ENCODE measurements at places on chromosomes 11 and 22.

GRCh38 chr11:68374531-68374930 is 62.1 kb downstream of the LRP5 start:
- DNase-seq = no peak

- DNase-seq = no peak
Measured at GRCh38 chr11:134751766-134752165, 339.7 kb upstream of the B3GAT1 start.

DNA sequence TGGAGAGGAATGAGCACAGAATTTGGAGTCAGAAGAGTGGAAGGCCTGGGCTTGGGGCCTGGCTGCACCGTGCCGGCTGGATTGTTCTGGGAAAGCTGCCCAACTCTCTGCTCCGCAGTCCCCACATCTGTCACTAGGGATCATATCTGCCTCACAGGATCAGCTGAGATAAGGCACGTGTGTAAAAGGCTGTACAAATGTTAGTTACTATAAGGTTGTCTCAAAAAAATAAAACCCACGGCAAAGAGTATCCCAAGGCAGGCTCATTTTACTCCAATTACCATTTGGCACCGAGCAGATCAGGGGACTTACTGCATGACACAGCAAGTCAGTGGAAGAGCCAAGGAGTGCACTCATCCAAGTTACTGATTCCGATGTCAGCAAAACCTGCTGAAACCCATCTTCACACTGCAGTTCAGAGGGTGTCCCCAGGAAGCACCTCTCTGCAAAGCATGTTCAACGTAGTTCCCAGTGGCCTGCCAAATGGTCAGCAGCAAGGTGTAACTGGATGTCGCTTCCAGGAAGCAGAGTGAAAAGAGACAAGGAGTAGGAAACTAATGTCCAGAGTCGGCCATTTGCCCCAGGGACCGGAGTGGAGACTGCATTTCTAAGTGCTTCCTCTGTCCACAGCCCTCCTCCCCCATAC is 18.1 kb upstream of the MRTFA start:
- no peak for DNase-seq

GRCh38 chr22:49297286-49297870 is 530.3 kb downstream of the BRD1 start:
- DNase-seq = no peak

DNA sequence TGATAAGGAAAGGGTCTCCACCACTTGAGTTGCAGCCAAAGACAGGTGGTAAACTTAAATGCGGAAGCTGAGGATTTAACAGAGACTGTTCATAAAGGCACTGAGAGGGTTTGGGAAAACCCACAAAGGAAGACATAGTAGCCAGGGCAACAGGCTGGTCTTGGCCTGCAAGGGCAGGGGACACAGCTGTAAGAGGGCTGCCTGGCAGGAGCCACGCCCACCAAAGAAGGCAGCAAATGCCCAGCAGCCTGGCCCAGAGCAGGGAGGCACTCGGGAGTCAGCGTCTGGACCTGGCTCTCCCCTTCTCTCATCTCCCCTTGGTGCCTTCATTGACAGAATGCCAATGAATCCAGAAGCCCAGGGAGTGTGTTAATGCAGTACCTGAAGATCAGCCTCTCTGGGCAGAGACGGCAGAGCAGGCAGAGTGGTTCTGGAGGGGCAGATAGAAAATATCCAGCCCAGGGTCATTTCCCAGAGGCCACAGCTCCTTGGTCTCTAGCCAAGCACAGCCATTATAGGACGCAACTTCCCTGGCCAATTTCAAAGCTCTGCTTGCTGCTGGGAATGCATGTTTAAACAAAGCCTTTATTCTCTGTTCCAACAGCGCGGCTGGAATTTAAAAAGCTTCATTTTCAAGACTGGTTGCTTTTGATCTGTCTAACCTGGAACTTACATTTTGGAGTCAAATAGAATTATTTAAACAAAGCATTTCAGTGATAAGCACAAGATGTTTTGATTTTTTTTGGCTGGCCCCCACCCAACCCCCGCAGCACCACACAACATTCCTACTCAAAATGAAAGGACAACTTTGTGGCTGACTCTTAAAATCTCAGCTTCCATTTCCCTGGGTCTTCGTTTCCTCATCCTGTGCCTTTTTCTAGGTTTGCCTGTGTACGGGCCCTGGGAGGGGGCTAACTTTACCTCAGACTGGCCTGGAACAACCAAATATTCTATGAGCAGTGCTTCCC is 125.6 kb upstream of the LMO1 start:
- DNase-seq = no peak

GRCh38 chr11:74221816-74222215 is 50.7 kb downstream of the PPME1 start:
- DNase-seq = no peak

DNA sequence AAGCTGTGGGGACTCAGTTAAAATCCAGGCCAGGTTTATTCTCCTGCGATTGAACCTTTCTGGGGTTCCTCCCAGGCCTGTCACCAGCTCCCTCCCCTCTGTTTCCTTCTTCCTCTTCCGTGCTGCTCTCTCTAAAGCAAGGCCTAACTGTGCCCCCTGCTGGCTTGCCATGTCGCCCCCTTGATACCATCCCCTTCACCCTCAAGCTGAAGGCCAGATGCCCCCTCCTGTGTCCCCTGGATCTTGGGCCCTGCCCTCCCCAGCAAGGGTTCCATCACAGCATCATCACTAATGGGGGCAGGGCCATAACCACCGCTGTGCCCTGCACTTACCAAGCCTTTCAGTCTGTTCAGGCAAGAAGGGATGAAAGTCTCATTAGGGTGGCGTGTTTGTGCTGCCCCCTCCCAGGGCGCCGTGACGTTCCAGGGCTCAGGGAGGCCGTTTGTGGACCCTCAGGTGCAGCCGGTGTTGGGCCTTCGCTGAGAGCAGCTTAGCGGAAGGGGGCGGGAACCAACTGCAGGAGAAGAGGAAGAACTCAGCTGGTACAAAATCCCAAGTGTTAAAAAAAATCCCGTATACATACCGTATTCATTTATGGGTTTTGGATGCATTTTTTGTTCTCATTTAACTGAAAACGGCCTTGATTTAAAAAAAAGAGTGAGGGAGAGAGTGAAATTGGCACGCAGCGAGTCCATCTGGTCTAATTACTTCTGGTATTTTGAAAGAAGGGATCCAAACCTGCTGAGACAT is 69.9 kb downstream of the MPPED1 start:
- DNase-seq = no peak

DNA sequence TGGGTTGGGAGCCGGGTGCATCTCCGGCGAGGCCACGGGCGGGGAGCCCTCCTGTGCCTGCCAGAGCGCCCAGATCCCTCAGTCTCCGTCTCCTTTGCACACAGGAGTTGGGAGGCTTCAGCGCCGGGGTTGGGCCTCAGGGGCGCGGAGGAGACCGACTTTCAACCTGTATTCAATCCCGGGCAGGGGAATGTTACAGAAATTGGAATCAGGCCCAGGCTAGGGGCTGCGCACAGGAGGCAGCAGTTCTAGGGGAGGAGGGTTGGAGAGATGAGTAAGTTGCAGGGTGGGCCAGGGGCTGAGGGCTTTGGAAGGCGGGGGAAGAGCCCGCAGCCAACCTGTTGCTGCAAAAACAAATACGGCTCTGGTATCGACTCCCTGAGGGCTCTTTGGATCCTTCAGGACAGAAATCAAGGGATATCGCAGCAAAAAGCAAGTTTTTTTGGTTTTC is 640 bp upstream of the KCNA4 start:
- DNase-seq = no peak

DNA sequence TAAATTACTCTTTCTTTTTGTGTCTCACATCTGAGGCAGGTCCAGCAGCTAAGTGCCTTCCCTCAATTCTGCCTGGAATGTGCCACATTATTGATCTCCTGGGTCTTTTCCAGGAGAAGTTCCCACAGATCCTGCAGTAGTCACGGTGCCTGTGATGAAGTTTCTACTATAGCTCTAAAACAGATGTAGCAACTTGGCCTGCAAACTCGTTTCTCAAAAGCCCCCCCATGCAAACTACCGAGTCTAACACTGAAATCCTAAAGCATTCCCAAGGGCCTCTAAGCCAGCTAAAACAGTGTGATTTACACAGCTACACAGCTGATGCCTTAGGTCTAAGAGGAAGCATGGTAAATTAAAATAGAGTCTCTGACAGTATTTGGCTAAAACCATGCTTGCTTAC is 54.3 kb downstream of the DDI1 start:
- no peak for DNase-seq

Data from cerebellar nuclear complex (tissue), 1 donor.